ENCODE measurements at places on chromosomes 12 and 14.

- no peak for DNase-seq
Measured at GRCh38 chr12:52197371-52198231, 5.8 kb upstream of the KRT80 start.

GRCh38 chr14:80491131-80491530 lies 279.8 kb upstream of the DIO2 start:
- no peak for DNase-seq

DNA sequence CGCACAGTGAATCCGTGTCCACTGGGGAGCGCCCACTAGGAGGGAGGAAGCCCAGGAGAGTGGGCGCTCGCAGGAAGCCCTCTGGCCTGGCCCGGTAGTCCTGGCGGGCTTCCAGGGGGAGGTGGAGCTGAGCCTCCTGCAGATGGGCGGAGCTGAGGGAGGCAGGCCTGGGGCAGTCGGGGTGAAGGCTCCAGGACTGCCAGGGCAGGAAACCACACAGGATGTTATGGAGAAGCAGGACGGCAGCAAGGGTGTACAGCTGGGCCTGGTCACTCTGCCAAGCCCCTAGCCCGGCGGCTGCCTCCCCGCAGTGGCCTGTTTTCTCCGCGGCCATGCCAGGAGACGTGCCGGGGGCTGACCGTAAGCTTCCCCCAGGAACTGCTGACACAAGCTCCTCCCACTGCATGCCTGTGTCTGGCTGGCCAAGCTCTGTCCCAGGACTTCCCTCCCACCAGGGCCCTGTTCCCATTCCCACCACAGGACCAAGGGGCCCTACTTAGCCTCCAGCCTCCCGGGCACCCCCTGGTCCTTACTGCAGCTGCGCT lies 143.4 kb upstream of the C14orf180 start:
- no peak for DNase-seq

DNA sequence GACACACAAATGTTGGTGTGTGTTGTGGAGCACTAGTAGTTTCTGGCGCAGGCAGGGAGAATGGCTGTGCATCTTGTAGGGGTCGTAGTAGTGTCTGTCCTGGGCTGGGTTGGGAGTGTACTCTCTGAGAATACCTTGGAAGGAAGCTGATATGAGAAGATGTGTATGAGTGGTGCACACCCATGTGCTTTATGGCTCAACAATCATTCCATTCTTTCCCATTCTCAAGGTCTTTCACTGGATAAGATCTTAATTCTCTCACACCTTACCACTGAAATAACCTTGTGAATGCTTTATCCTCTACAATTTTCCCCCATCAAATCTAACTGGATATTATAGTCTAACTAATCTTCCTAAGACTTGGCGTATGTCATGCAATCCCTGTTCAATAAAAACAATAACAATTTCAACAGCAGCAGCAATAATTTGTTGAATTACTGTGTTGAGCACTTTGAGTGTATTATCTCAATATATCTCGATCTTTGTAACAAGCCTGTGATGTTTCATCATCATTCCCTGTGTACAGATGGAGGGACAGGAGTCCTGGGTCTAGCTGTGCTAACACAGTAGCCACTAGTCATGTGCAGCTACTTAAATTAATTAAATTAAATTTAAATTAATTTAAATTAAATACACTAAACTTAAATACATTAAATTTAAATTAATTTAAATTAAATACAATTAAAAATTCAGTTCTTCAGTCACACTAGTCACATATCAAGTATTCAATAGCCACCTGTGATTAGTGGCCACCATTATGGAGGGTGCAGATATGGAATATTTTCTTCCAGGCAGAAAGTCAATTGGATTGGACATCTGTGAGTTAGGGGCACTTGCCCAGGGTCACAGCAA lies 3.6 kb upstream of the SLC48A1 start:
- DNase-seq = no peak

DNA sequence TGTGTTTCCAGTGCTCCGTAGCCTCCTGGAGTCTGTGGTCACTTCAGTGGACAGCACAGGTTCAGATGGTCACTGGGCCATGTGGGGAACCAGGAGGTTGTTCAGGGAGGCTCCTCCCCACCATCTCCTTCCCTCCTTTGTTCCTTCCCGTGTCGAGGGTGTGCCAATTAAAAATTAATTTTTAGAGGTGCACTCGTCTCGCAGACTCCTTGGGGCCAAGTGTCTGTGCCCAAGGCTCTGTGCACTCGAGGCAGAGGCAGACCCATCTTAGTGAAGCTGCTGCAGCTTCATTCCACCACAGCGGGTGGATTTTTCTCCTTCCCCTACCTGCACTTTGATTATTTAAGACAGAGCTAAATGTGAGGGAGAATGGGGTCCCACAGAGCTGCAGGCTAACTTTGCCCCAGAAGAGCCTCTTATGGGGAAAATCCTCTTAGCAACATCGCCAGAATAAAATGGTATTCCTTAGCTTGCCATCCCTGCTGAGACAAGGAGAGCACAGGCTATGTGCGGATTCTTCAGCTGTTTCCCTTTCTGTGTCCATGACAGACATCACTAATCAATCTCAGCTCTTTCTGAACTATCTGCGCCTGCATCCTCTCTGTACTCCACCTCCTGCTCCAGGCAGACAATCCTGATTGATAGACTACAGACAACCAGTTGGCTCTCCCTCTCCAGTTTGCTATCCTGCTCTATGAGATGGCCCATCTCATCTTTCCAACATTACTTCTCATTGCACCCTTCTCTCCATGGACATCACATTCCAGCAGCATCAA lies 159.5 kb downstream of the VRK1 start:
- no peak for DNase-seq

DNA sequence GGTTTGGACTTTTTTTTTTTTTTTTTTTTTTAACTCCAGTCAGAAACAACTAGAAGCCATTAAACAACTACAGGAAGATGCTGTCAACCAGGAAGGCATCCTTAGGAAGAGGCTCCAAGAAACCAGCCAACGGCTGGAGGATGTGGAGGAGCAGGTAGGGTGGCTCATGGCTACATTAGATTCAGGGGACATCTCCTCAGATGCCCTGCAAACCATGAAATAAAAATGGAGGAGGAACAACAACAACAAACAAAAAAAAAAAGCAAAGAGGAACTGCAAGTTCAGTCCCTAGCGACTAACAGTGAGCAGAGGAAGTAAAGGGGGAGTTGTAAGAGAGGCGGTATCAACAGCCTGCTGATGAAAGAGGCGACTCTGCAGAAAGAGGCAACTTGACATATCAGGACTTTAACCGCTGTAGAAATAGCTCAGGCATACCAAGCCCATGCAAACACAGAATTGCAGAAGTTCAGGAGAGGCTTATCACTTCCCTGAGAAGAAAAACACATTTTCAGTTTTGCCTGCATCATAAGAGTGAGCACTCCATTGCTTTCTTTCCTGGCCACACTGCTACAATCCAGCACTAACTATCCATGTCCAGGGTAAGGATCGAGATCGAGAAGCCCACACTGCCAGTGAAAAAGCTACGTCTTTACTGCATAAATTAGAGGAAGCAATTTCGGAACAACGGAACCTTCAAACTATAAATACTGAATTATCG lies 103.5 kb upstream of the BCAT1 start:
- no peak for DNase-seq

DNA sequence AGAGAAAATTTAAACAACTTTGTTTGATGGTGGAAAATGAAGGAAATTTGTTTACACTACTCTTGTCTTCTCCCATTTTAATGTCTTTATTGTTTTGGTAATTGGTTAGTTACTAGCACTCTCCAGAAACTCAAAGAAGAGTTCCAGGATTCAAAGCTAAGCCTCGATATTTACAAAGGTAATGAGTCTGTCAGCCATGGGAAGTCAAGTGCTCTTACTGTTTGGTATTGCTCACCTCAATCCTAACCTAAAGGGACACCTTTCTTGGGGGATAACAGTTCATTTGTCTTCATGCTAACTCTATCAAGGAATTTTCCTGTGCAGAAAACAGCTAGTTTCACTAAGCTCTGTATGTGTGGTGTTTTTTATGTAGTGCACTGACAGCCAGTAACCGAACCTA lies 222.9 kb upstream of the LMO3 start:
- no peak for DNase-seq

DNA sequence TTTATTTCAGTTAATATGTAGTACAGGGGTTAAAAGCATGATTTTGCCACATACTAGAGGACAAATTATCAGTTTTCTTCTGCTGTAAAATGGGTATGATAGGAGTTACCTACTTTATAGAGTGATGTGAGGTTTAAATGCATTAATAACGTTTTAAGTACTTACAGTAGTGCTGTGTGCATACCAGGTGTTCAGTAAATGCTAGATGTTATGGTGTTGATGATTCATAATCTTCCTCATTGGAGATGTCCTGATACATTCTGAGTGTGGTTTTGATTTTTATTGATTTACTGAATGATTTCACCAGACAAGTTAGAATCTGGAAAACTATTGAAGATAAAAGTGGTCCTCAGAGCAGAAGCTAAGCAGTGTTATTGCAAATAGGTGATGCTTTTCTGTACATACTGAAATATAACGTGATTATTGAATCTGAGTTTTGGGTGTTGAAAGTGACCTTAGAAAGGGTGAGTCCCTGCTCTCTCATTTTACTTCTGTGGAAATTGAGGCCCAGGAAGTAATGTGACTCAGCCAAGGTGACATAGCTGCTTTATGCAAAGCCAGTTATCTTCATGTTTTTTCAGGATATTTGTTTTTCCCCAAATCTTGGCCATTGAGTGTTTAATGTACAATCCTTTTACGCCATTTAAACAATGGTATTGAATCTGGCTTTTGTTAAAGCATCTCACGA lies 54.7 kb downstream of the VRK1 start:
- DNase-seq = no peak

GRCh38 chr14:99794151-99794780 lies 1.1 kb downstream of the EML1 start:
- no peak for DNase-seq

DNA sequence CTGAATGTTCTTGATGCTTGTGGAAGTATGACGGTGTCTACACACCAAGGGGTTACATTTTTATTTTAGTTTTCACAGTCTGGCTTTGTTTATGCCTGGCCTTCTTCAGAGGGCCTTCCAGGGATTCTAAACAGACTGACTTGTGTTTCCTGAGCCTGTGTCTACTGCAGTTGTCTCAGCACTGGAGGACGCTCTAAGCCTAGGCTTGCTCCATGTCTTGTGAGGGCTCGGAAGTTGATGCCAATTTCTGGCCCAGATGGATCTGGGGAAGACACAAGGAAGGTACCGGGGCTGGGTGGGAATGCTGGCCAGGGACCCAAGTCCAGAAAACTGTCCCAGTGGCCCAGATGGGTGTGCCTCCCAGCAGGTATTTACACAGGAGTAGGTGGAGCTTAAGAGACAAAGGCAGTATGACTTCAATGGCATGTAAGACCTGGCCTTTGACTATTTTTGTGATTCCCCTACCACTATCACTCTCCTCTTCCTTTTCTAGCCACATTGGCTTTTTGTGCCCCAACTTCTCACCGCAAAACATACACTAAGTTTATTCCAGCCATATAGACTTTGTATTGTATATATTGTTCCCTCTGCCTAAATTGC lies 56.9 kb downstream of the GPR137C start:
- no peak for DNase-seq

DNA sequence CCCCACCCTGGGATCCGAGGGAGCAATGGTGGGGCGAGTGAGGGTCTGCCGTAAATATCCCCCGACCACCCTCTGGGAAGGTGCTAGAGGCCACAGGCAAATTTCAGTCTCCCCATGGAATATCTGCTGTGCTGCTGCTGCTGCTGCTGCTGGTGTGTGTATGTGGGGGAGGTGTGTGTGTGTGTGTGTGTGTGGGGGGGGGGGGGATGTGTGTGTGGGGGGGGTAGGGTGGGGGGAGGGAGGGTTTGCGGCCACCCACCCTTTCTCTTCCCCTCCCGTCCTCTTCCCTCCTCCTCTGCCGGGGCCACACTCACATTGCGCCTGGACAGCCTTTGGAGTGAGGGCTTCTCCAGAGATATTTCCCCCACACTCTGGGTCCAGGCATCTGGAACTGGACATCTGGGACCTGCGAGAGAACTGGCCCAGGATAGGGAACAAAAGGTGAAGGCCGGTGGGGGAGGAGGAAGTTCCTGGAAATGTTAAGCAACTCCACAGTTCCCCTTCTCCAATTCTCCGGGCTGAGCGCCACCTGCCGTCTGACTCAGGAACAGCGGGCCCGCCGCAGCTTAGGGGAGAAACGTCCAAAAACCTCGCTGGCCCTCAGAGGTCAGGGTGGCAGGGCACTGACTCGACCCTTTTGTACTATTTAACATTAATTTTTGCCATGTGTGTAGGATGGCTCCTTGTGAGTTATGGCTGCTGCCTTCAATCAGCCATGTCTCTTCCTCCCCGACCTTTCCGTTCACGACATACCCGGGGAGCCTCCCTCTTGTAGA lies at the start of gene C1RL:
C1RL (minus strand) TSS at position 419 of the 776 bp plus-strand sequence; CDS start at position 385, 34 bp downstream.
- peak; percentile 34 for DNase-seq

DNA sequence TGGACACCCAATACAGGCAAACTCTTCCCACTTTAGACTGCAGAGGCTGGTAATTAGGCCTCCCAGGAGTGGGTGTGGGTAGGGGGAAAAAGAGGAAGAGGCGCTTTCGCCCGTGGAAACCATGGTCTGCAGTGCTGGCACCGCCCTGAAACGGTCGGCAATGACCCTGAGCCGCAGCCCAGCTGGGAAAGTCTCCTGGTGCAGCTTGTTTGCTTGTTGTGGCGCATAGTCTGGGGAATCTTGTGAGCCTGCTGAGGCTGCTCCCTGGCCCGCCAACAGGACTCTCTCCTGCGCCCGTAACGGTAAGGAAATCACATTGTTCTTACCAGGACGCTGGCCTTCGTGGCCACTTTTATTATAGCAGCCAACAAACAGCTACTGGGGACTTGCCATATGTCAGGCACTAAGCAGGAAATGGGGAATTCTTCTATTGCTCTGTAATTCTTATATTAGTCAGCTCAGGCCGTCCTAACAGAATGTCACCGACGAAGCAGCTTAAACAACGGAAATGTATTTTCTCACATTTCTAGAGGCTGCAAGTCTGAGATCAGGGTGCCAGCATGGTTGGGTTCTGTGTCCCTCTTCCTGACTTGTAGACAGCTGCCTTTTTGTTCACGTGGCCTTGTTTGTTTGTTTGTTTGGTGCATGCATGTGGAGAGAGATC lies 52.5 kb upstream of the RIN3 start:
- DNase-seq = peak; percentile 53

- no peak for DNase-seq
Measured at GRCh38 chr12:49026101-49026500, 7.5 kb upstream of the PRKAG1 start.

DNA sequence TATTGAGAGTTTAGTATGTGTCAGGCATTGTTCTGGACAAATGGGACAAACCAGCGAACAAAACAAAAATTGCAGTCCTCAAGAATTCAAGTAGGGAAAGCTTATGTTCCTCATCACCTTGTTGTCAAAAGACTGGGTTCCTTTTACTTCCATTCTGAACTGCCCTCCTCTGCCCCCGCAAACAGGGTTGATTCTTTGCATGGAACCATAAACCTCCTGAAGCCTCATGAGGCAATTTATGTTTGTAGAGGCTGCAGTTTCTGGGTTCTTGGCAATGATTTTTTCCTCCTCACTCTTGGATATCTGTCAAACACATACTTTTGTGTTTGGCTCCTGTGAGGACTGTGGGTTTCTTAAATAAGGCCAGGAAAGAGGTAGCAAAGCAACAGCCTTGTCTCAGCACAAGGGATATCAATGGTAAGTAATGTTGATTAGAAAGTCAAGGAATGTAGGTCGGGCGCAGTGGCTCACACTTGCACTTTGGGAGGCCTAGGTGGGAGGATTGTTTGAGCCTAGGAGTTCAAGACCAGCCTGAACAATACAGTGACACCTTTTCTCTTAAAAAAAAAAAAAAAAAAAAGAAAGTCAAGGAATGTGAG lies 13.9 kb downstream of the COPZ1 start:
- DNase-seq = no peak

GRCh38 chr14:60161196-60162107 lies 3.7 kb downstream of the DHRS7 start:
- DNase-seq = no peak

- no peak for DNase-seq
Measured at GRCh38 chr14:53532853-53533252, 379.7 kb upstream of the DDHD1 start.

All from AG04449 (cell line).